ENCODE measurements at places on chromosomes 2 and 18.
A peak's percentile ranks its signal among the peaks of the same experiment; 100 is the strongest.

DNA sequence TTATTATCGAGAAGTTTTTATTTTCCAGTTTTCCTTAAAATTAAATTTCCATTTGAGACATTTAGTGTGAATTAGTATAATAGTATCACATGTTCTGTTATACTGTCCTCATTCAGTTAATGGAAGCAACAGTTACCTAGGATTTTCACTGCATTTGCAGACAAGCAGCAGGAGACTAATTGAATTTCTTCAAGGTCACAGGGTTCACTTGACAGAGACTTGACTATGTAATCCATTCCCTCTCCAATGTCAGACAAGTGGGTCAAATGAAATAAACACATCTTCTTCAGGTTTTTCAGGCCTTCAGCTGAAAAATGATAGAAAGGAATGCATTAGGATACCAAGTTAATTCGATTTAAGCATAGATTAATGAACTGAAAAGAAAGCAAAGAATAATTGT is 26.7 kb downstream of the NLRC4 start:
- DNase-seq = no peak

- DNase-seq = peak; percentile 36
Measured at GRCh38 chr2:224449212-224450147, 47.6 kb upstream of the FAM124B start.

DNA sequence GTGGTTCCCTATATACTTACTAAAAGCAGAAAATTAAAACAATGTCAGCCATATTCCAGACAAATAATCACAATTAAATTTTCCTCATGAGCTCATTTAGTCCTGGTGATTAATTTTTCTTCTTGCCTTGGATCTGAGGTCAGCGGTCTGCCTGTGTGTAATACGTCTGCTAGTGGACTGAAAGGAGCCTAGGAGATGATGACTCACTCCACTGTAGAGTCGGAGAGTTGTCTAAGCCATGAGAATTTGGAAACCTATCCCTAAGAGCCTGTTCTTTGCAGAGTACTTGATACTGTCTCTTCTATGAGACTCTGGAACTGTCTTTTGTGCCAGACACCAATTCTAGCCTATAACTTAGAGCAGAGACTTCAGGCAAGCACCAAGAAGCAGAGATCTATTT is 94.2 kb upstream of the RAB27B start:
- DNase-seq = no peak

DNA sequence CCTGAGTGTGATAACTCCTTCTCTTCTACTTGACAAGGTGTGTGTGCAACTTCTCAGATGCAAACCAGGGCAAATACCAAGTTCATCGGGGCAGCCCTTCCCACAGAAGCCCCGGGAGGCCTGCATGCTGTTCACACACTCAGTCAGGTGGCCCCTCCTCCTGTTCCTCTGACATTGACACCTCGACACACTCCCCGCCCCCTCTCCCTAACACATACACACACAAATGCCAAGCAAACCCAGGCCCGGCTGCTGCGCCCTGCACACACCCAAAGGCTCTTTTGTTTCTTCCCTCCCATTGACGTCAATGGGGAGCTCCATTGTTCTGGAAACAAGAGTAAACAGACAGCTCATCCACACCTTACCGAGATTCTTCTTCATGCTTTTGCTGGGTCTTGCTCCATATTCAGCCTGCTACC is 1.7 kb upstream of the PER2 start:
- DNase-seq = no peak

GRCh38 chr18:23538001-23538400 is 34.7 kb downstream of the RMC1 start:
- no peak for DNase-seq

- DNase-seq = no peak
Measured at GRCh38 chr2:210481601-210482175, 5.1 kb upstream of the LANCL1 start.

GRCh38 chr2:191533693-191534180 is 144.2 kb upstream of the NABP1 start:
- DNase-seq = no peak

- no peak for DNase-seq
Measured at GRCh38 chr2:216071111-216071851, 10.3 kb downstream of the PECR start.

- no peak for DNase-seq
Measured at GRCh38 chr2:8537562-8538155, 144.2 kb upstream of the ID2 start.

DNA sequence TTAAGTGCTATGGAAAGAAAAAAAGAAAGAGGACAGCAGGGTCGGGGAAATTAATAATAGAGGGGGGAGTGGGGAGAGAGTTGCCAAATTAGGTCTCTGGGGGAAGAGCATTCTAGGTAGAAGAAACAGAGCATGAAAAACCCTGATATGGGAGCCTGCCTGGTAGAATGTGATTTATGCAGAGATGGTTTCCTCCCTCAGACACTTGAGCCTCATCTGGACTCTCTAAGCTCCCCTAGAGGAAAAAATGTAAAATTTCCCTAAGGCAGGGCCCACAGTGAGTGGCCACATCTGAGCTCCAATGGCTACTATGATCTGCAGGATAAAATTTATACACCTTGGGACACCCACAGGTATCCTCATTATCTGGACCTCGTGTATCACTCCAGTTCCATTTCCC is 20.6 kb upstream of the EPAS1 start:
- no peak for DNase-seq

DNA sequence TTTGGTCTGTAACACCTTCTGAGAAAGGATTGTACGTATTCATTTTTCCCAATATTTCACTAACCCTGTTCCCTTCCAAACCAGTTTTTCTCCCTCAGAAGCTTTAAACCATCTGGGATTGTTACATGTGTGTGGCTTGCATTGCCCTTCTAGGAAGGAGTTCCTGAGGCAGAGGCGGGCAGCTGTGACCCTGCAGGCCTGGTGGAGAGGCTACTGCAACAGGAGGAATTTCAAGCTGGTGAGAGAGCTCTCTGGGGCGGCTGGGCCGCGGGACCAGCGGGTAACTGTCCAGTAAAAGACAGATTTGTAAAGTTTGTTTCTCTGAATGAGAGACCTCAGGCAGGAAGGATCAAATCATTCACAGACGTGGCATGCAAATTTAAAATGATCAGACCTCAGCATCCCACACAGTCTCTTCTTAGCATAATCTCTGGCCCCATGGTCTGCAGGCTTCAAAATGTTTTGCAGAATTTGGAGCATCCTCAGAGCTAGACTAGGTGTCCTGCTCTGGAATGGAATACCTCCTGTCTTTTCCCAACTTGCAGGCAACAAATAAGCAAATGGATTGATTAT is 40.2 kb upstream of the GPR17 start:
- no peak for DNase-seq

- no peak for DNase-seq
Measured at GRCh38 chr2:64400733-64401528, 53.0 kb upstream of the LGALSL start.

- no peak for DNase-seq
Measured at GRCh38 chr2:97785818-97786217, 72.4 kb downstream of the ZAP70 start.

- DNase-seq = no peak
Measured at GRCh38 chr2:68188831-68189230, 31.1 kb downstream of the PNO1 start.

- no peak for DNase-seq
Measured at GRCh38 chr18:74914648-74915047, 294.3 kb downstream of the PTGR3 start.

GRCh38 chr2:101307503-101307902 is 998 bp downstream of the RNF149 start:
- DNase-seq = no peak

- no peak for DNase-seq
Measured at GRCh38 chr2:240384711-240385450, 50.6 kb upstream of the GPC1 start.

DNA sequence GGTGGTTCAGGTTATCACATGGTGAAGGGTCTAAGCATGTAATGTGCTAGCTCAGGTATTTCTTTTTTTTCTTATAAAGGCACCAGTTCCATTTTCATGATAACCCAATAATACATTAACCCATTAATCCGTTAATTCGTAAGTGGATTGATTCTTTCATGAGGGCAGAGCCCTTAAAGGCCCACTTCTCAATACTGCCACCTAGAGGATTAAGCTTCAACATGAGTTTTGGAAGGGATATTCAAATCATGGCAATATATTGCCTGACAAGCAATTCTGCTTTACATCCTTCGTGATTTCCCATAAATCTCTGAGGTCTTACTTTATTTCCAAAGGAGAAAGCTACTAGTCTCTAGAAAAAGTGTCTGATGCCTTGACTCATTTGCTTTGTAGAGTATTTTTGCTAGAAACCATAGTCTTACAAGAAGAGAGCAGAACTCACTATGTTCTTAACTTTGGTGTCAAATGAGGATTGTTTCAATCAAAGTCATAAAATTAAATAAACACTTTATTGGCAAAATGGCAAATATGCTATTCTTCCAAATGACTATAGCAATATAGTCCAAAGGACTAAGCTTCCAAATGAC is 271.3 kb downstream of the KCNS3 start:
- no peak for DNase-seq

DNA sequence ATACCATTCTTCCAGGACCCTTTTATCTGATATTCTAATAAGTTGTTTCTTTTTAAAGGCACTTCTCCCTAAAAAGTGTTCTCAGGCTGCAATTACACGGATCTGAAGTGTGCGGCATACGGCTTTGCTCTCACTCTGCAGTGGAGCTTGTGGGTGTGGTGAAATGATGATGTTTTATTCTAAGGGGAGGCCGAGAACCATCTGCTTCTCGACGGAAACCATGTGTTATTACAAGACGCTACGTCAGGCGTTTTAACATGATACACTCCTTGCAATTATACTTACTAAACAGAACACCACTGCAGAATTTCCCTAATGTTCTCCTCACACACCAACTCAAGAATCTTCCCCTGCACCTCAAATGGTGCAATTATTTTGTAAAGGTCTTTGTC is 34.9 kb upstream of the CTDP1 start:
- no peak for DNase-seq

DNA sequence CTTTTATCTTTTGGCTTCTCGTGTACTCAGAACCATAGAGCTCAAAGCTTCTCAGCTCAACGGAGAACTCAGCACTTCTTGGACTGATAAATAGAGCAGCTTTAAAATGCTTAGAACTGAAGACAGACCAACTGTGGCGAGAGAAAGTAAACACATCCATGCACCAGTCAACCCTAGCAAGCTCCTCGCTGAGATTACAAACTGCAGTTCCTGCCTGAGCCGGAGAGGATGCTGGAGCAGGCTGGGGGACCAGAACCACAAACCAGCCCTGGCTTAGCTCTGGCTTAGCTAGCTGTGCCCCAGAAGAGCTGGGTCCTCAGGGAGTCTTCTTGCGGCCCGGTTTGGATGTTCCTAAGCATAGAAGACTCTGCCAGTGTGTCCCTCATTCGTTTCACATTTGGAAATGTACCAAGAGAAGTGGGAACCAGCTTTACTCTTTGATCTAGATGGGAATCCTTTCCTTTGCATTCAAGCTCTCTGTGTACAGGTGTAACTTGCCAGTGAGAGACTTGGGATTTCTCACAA is 5.6 kb downstream of the PAX8 start:
- DNase-seq = peak; percentile 50

DNA sequence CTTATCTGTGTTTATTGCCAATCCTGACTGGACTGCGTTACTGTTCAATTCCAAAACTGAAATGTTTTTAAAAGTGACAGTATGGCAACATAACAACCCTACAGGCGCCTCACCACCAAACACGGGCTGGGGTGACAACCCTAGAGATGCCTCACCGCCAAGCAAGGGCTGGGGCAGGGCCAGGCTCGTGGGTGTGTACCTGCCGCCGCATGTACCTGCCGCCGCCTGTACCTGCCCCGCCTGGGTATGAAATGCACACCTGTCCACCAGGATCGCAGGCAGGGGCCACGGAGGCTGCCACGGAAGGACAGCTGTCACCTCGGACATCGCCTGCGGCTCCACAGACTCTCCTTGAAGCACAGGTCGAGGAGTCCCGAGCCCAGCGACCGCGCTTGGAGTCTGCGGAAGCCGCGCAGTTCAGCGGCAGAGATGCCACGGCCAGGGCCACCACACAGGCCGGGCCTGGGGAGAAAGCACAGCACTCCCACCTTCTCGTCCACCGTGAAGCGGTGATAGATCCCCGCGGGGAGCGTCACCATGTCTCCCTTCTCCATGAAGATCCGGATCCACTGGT is 18.9 kb downstream of the ADI1 start:
- no peak for DNase-seq

- DNase-seq = no peak
Measured at GRCh38 chr2:22276696-22277095, 1108.3 kb upstream of the KLHL29 start.

GRCh38 chr2:224319750-224320149 is 82.2 kb downstream of the FAM124B start:
- no peak for DNase-seq

DNA sequence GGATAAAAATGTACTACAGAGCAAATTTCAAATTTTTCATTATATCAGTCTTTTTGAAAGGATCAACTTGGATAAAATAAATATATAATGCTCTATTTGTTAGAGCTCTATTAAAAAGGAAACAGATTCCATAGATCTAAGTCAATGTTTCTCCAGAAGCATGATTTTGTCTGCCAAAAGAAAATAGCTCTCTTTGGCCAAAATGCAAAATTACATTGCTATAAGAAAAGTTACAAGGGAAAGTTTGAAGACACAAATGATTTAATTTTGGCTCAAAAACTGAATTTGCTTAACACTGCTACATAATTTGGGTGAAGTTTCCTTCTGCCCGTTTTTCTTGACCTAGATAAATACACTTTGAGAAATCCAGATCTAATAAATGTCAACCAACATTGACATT is 15.7 kb downstream of the C2orf69 start:
- no peak for DNase-seq

DNA sequence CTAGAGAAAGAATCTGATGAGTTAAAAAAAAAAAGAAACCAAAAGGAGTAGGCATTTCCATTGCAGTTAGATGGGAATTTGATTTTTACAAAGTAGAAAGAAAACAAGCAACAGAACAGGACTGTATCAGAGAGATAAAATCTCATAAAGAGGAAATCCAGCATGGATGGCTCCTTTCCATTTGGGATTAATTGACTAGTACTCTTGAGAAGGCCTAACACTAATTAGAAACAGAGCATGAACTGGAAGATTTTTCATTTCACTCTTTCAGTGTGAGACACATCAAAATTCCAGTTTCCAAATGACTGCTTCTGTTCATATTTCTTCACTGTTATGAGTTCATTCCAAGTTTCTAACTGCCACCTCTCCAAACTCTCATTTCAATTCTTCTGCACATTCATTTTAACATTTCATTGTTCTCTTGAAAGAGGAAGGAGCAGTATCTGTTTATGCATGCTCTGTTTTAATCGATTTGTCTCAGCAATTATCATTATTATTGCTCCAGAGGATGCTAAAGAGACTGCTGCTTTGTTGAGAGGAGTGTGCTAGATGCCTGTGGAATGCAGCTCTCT is 108.8 kb upstream of the PIEZO2 start:
- DNase-seq = no peak

- DNase-seq = no peak
Measured at GRCh38 chr18:5914951-5915350, 19.6 kb upstream of the TMEM200C start.

DNA sequence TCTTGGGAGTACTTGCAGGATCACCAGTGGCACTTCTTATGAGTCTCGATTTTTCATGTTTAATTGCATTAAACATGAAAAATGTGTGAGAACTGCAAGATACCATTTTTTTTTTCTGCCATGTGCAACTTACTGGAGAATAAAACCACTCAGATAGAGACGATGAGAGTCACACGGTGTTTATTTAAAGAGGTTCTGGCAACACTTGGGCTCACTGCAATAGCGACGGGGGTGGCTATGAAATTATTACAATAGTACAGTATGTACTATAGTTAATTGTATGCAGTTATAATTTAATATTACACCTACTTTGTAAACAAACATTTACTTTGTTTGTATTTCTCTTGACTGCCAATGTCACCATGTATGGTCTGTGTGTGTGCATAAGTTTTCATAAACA is 479.8 kb downstream of the NUP35 start:
- no peak for DNase-seq
